ENCODE measurements at places on chromosomes 1 and 21.

DNA sequence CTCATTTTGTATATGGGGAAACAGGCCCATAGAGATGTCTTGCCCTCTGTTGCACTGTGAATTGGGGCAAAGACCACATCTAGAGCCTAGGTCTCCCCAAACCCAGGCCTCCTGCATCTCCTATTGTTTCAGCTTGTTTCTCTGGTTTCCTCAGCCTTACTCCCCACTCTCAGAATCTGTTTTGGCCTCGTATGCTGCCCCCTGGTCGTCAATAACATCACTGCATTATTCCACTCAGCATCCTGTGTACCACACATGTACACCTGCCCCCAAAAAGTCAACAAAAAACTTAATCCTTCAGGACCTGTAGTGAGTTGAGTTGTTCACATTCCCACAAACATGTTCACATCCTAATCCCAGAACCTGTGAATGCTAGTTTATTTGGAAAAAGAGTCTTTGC, 184.8 kb downstream of the BRINP2 start:
- DNase-seq: peak; percentile 60

DNA sequence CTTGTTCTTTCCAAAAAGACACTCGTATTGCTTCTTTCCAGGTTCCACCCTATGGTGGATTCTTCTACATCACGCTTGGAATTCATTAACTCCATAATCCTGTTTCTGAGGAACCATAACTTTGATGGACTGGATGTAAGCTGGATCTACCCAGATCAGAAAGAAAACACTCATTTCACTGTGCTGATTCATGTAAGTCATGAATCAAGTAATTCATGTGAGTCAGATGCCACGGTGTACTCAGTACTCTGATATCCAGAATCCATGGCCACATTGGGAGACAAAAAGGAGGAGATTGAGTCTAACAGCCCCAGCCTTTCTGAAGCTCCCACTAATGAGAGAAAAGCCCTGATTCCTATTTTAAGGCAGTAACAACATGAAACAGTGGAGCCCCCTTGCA, 7.4 kb downstream of the CHI3L2 start:
- DNase-seq: peak; percentile 75

- DNase-seq: peak; percentile 82
These were observed 1.5 kb downstream of the CCN1 start for GRCh38 chr1:85581802-85582686.

GRCh38 chr21:28867401-28867800, 125.3 kb downstream of the LTN1 start:
- DNase-seq: peak; percentile 12

DNA sequence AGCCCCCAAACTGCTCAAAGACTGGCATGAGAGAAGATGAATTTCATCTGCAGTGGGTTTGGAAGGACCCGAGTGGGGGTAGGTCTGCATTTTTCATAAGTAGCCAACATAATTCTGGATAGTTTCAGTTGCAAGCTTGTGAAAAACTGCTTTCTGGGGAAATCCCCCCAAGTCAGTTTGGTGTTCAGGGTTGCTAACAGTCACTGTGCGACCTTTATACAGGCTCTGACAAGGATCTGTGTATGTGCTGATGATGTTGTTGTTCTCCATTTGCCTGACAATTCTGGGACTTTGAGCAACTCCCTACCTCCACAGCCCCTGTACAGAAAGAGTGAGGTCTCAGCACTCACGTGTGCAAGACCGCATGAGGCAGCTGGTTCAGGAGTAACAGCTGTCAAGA, 87.9 kb downstream of the SUSD4 start:
- no peak for DNase-seq

GRCh38 chr1:13751458-13751871, 51.5 kb downstream of the PRDM2 start:
- no peak for DNase-seq

- DNase-seq: no peak
These were observed 72.8 kb upstream of the HSD17B7 start for GRCh38 chr1:162717548-162718184.

GRCh38 chr1:228101994-228102790, 933 bp downstream of the C1orf35 start:
- DNase-seq: peak; percentile 28

DNA sequence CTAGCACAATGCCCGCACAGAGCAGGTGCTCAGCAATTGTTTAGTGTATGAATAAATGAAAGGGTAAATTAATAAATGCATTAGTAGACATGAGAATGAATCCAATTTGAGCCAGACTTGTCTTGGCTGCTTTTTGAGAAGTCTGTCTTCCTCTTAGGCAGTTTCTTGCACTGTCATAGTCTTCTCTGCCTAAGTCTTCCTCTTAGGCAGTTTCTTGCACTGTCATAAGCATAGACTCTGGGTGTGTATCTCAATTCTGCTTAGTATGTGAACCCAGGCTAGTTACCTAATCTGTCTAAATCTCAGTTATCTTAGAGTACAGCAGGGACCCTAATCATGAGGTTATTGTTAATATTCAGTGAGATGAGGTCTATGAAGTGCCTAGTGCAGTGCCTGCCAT, 27.2 kb downstream of the NHLH2 start:
- DNase-seq: no peak

- DNase-seq: no peak
These were observed 30.8 kb upstream of the FAM89A start for GRCh38 chr1:231070758-231071444.

- no peak for DNase-seq
These were observed 58.9 kb downstream of the DDAH1 start for GRCh38 chr1:85406081-85406480.

DNA sequence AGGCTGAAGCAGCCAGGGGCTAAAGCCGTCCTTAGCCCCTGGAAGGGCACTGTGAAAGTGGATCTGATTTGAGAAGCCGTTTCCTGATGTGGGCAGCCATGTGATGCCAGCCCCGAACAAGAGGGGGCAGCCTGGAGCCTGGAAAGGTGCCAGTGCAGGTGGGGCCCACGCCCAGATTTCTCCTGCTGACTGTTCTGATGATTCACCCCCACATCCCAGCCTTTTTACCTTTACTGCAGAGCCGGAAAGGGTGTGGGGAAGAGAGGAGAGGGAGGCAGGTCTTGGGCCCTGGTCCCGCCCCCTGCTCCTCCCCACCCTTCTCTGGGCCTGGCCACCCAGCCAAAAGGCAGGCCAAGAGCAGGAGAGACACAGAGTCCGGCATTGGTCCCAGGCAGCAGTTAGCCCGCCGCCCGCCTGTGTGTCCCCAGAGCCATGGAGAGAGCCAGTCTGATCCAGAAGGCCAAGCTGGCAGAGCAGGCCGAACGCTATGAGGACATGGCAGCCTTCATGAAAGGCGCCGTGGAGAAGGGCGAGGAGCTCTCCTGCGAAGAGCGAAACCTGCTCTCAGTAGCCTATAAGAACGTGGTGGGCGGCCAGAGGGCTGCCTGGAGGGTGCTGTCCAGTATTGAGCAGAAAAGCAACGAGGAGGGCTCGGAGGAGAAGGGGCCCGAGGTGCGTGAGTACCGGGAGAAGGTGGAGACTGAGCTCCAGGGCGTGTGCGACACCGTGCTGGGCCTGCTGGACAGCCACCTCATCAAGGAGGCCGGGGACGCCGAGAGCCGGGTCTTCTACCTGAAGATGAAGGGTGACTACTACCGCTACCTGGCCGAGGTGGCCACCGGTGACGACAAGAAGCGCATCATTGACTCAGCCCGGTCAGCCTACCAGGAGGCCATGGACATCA, at the start of gene SFN:
SFN (plus strand) TSS at position 369 of the 904 bp plus-strand sequence; CDS start at position 433, 64 bp downstream.
- DNase-seq: no peak

DNA sequence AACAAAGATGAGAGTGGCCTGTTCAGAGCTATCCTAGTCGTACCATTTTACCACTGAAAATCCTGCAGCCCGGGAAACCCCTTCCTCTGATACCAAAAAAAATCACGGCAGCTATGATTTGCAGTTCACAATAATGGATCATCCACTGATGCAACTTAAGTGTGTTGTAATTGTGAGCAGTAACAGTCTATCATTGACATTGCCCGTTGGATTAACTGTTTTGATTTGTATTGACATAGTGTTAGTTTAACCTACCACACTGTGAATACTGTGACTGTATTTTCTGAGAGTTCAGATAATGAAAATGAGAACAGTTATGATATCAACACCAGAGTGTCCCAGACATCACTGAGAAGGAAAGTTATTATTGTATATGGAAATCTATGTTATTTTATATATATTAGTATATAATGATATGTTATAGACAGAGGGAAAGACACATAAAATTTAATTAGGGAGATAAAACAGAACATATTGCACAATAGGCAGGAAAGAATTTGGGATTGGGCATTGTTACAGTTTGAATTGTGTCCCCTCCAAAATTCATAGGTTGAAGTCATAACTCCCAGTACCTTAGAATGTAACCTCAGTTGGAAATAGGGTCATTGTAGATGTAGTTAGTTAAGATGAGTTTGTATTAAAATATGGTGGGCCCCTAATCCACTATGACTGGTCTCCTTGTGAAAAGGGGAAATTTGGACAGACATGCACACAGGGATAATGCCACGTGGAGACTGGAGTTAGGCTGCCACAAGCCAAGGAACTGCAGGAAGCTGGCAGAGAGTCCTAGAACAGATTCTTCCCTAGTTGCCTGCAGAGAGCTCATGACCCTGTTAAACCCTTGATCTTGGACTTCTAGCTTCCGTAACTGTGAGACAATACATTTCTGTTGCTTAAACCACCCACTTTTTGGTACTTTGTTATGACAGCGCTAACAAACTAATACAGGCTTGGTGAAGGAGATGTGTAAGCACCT, 54.4 kb downstream of the TLCD4 start:
- DNase-seq: no peak

GRCh38 chr21:33360281-33360680, 35.5 kb downstream of the IFNAR1 start:
- DNase-seq: peak; percentile 78

DNA sequence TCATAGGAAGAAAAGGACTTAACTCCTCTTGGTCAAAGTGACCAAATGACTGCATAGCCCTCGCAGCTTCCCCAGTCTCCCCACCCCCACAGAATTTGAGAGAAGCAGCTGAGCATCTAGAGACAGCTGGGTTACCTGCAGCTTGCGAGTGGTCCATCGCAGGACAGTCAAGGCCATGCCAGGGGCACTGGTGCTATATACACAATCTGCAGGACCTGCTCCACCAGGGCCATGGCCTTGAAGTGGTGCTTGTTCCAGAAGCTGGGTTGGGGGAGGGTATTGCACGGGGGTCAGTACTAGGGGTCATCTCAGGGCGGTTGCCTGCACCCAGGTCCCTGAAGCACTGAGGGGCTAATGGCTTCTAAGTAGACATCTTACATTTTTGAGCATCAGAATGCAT, 10.4 kb downstream of the MRTO4 start:
- DNase-seq: no peak

- DNase-seq: no peak
These were observed 37.8 kb upstream of the TLR5 start for GRCh38 chr1:223180731-223181321.

- peak; percentile 99 for DNase-seq
These were observed 41.0 kb upstream of the COL18A1 start for GRCh38 chr21:45363921-45364467.

DNA sequence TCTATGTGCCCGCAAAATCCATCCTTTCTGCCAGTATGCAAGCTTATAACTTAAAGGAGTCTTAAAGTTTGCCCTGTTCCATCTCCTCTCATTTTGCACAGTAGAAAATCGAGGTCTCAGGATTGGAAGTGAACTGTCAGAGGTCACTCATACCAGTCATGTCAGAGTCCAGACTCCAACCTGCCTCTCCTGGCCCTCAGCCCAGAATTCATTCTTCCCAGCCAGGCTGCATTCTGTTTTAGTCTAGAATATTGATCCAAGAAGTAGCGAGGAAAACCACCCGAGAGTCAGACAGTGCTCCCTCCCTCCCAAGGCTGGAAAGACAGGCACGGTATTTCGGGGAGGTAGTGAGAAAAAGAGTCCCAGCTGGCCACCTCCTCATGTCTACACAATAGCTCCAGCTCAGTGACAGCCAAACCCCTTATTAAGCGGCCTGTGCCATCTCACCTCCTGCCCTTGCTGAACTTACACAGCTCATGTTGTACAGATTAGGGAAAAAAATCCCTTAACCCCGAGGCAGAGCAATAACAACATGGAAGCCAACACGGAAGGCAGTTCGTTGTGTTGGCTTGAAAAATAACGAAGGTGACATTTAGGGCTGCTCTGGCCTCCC, 89.4 kb downstream of the OMA1 start:
- no peak for DNase-seq

DNA sequence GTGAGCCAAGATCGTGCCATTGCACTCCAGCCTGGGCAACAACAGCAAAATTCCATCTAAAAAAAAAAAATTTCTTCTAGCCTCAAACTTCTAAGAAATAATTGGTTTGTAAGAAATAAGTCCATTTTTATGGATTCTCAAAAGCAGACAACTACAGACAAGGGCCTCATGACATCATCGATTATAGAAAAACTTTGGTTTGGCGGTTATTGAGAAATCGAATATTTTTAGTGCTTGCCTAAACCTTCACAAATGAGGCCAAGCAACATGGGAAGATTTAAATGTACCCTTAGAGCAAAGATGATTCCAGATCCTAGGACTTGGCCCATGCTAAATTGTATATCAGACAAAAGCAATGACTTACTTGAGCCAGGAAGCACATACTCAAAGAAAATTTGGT, 27.8 kb upstream of the MX1 start:
- no peak for DNase-seq

Data from cardiac fibroblast (primary cell).